Thoracic aorta (tissue), 2 donors: ENCODE measurements at places on chromosomes 3 and 15.

DNA sequence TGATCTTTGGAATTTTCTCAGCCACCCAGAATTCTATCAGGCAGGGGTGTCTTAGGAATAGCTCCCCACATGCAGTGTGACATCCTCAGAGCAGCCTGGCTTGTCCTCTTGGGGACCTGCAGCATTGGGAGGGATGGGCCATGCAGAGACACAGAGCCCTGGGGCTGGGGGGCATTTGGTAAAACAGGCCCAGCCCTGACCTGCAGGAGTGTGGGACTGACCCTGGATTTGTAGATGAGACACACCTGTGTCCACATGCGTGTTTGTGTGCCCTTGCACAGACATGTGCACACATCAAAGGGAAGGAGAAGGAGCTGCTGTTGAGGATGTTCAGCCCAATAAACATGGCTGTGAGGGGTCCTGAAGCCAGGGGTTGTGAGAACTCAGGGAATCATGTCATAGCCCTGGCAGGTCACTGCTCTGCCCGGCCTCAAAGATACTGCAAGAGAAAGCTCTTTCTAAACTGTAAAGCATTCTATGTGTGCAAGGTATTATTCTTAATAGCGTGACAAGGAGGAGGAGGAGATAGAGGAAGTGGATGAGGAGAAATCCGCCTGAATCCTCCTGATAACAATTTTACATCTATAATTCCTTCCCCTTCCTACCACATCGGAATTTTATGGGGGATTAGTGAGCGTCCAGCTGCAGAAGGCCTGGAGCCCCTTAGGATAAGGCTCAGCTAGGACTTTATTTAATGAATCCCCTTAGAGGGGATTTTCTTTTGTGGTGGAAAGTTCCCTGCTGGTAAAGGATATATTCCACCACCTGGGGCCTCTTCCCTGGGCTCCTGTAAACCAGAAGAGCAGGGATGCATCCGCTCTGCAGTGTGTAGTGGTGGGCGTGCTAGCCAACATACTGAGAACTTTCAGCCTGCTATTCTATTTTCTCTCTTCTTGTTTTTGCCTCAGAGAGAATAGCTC, 245.5 kb downstream of the EPHB1 start:
- DNase-seq, result no peak

- DNase-seq, result no peak
These were observed 11.9 kb upstream of the CD200R1L start for GRCh38 chr3:112858410-112859069.

DNA sequence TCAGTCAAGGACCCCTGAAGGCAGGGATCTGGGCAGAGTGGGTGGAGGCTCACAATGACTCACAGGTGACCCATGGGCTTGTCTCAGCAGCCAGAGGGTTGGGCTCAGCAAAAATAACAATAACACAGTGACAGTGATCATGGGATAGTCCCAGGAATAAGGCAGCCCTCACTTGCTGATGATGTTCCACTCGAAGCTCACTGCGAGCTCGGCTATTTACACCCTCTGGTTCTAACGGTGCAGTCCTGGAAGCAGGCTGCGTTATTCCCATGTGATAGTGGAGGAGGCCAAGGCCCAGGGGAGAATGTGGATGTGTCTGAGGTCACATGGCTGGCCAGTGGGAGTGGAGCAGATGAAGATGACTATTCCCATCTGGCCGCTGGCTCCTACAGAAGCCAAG, 16.2 kb downstream of the CCDC33 start:
- no peak for DNase-seq

GRCh38 chr3:94372026-94372425, 309.2 kb downstream of the NSUN3 start:
- no peak for DNase-seq

DNA sequence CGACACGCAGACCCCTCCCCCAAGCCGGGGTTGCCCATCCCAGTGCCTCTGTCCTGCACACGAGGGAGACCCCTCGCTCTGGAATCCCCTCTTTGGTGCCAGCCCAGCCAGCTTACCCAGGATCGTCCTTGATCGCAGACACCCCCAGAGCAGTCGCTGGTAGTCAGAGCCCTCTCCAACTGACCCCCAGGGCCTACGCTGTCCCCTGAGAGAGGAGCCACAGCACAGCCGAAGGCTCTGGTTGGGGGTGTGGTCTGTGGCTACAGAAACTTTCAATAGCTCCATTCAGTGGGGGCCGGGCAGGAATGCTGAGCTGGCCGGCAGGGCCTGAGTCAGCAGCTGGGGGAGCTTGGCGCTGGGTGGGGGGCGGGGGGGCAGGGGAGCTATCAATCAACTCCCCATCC, at the start of gene LCTL:
Gene LCTL, minus strand, starts transcription at position 258 of the 404 bp plus-strand sequence. CDS start 633 bp downstream, outside the sequence.
- no peak for DNase-seq

- no peak for DNase-seq
These were observed 30.3 kb downstream of the ABHD2 start for GRCh38 chr15:89118481-89118989.

DNA sequence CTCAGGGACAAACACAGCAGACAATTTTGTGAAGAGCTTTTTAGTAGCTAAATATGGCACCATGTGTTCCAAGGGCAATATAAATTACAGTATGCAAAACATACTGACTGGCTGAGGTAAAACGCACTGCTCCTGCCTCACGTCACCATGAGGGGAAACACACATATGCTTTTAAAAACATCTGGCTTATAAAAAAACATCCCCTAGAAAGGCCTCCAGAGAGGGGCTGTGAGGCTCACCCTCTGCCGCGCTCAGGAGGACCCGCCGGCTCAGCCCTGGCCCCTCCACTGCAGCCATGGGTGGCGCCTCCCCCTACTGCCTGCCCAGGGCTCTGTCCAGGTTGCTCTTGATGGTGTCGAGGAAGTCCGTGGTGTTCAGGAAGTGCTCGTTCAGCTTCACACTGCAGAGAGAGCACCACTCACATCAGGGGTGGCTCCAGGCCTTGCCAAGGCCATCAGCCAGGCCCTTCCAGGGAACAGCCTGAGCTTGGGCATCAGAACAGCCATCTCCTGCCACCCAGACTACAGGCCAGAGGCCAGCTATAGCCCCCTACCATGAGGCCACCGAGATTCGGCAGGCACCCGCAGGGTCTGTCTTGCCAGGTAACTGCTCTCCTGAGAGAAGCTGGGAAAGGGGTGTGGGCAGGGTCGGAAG, 18.2 kb downstream of the IDH2 start:
- no peak for DNase-seq

DNA sequence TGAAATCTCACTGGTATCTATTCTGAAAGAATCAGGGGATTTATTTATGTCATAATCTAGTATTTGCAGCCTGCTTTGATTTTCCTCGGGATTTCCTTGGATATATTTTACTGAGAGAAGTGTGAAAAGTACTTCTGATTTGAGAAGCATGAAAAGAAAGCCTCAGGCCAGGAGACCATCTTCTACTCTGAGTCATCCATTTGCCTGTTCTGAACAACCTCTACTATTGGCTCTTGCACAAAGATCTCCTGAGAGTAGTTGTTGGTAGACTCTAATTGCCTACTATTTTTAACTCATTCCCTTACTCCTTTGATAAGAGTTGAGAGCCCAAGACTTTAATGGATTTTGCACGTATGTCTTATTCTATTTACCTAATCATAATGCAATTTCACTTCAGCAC, 318.9 kb downstream of the BCHE start:
- DNase-seq, result no peak

DNA sequence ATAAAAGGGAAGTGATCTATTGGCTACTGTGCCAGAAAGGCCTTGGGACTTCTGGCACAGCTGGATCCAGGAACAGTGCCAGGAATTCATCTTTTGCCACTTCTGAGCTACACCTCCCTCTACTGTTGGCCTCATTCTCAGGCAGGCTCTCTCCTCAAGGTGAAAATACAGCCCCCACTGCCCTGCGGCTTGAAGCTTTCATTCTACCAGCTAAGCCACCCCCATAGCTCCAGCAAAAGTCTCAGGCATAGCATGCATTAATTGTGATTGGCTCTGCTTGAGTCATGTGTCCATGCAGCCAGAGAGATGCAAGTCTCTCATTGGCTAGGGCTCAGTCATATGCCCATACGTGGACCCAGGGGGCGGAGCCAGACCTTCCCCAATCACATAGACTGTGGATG, 142.4 kb downstream of the TPRA1 start:
- DNase-seq, result no peak

DNA sequence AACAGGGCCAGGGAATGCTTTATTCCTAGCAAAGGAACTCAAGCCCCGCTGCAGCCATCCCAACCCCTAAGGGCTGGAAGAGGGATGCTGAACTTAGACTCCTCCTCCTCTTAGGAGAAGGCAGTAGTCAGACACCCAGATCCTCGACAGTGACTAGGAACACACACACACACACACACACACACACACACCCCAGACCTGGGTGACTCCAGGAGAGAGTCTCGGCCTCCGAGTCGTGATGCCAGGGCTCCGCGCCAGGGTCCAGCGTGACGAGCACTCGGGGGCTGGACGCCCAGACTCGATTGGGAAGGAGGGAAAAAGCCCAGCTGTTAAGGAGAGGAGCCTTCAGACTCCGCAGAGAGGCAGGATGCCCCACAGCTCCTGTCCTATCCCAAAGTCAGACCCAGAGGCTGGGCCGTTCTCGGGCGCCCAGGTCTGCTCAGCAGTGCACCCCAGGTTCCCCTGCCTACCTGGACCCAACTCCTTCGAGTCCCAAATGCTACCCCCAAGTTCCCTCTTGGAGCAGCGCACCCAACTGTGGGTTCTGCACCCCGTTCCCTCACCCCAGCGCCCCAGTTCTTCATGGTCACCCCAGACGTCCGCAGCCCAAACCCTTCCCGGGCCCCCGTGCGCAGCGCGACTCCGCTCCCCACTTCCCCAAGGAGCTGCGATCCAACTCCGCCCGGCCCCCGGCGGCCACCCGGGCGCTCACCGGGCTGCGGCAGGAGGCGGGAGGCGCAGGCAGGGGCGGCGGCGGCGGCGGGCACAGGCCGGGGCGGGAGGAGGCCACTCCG, 421 bp downstream of the BMF start:
- peak; percentile 62 for DNase-seq

- DNase-seq, result no peak
These were observed 30.8 kb downstream of the KLHL25 start for GRCh38 chr15:85763673-85764633.

DNA sequence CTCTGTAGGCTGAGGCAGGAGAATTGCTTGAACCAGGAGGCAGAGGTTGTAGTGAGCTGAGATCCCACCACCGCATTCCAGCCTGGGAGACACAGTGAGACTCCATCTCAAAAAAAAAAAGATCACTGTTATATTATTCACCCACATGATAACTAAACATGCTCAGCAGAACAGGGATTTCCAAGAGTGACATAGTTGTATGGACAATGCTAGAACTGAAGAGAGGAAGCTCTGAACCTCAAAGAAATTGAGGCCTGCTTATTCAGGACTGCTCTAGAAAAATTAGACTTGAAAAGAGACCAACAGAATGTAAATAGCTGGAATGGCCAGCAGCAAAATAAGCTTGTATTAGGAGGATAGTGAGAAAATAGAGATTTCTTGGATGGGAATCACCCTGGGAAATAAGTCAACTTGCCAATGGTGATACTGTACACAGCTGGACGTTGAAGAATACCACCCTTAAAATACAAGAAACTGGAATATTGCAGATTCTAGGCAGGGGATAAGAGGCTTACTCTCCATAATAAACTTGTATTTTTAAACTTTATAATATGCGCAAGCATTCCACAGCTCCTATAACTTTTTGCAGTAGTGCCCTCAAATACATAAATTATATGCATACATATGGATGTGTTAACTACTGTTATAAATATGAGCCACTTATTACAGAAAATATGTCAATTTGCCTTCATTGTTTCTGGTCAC, 28.2 kb downstream of the PIK3CB start:
- no peak for DNase-seq

- no peak for DNase-seq
These were observed 27.8 kb downstream of the WNT7A start for GRCh38 chr3:13851997-13852637.

- DNase-seq, result no peak
These were observed 508.0 kb upstream of the MDFIC2 start for GRCh38 chr3:70820397-70820796.
